ENCODE measurements at places on chromosomes 5 and 9. TPM values are rescaled to one million over a fixed set of nuclear protein-coding genes. Genes with fewer than 3 reads are reported as not detected.
A peak's percentile ranks its signal among the peaks of the same experiment; 100 is the strongest.

Gene C9orf50
- total RNA-seq, result not detected

Gene PLPP1
- total RNA-seq, result 7.5 TPM

DNA sequence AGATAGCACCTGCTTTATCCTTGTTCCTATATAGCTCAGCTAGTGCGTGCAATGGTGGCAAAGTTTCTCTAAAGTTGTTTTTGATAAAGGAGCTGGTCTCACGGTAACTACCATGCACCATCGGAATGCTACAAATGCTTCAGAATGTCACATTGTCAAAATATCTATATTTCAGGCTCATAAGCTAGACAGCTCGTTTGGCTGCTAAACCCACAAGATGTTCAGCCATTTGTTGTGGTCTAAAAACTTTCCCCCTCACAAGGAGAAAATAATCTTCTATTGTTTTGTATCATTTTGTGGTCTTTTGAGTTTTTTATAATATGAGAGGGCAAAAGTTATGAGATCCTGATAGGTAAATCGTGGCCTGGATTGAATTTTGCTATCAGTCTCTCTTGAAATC, 137.9 kb downstream of the NTRK2 start:
- H3K27ac ChIP-seq, result no peak overlapping the region
- H3K36me3 ChIP-seq, result no peaks in the 10 kb centered on the region
- peaks cover 5% of the 10 kb centered on the region for H3K4me1 ChIP-seq
- H3K27me3 ChIP-seq, result no peaks in the 10 kb centered on the region

GRCh38 chr5:141155540-141156374, 5.9 kb downstream of the PCDHB6 start:
- no peaks in the 10 kb centered on the region for H3K4me1 ChIP-seq
- no peak overlapping the region for H3K4me3 ChIP-seq
- H3K27me3 ChIP-seq, result no peaks in the 10 kb centered on the region
- H3K36me3 ChIP-seq, result peaks cover 5% of the 10 kb centered on the region

DNA sequence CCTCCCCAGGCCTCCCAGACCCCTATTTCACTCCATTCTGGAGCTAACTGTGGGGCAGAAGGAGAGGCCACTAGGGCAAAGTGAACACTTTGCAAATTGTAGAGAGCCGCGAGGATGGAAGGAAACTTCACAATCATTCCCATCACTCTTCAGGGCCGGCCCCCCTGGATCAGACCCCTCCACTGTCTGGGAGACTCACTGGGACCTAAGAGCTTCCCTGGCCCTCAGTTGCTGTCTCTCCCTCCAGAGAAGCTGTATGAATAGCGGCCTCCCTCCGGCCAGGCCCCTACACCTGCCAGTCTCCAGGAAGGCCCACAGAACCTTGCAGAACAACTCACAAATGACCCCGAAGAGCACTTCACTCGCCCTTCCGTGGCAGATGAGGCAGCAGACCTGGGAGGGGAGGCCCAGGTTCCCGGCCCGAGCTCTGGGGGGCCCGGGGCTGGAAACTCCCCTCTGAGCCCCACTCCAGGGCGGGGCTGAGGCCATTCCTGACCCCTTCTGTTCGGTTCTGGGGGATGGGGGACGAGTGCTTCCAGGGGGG, 141.9 kb upstream of the IER5L start:
- H3K4me1 ChIP-seq, result peaks cover 10% of the 10 kb centered on the region
- H3K27ac ChIP-seq, result no peak overlapping the region
- H3K36me3 ChIP-seq, result peaks cover 6% of the 10 kb centered on the region
- no peak overlapping the region for H3K4me3 ChIP-seq
- no peaks in the 10 kb centered on the region for H3K27me3 ChIP-seq

DNA sequence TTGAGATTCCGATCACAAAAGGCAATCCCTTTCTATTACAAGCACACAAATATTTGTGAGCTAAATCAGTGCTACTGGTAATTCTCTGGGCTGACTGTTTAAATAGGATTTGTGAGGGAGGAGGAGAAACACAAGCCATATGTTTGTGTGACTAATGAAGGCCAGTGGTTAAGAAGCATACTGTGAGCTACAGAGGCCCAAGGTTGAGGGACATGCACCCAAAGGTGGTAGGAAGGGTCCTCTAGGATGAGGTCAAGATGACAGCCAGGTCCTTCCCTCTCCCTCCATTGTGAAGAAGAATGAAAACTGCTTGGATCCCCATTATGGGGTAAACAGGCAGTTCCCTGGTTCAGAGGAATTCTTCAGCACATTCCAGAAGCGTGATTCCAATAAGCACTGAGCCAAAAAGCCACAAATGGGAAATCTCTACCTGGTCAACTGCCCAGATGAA, 83.9 kb downstream of the SPOCK1 start:
- peaks cover 21% of the 10 kb centered on the region for H3K4me1 ChIP-seq
- H3K36me3 ChIP-seq, result no peaks in the 10 kb centered on the region
- DNase-seq, result peak; percentile 42
- peak overlapping the region; percentile 76 for H3K27ac ChIP-seq
- H3K4me3 ChIP-seq, result no peak overlapping the region

- no peak overlapping the region for H3K4me3 ChIP-seq
- H3K27ac ChIP-seq, result no peak overlapping the region
- no peaks in the 10 kb centered on the region for H3K27me3 ChIP-seq
- H3K4me1 ChIP-seq, result peaks cover 8% of the 10 kb centered on the region
- no peak for DNase-seq
These were observed 114.9 kb downstream of the TRIO start for GRCh38 chr5:14257995-14258403.

Data from MCF 10A (cell line).